ENCODE measurements at places on chromosomes 6 and 20. TPM values are rescaled to one million over a fixed set of nuclear protein-coding genes. Genes with fewer than 3 reads are reported as not detected.

DNA sequence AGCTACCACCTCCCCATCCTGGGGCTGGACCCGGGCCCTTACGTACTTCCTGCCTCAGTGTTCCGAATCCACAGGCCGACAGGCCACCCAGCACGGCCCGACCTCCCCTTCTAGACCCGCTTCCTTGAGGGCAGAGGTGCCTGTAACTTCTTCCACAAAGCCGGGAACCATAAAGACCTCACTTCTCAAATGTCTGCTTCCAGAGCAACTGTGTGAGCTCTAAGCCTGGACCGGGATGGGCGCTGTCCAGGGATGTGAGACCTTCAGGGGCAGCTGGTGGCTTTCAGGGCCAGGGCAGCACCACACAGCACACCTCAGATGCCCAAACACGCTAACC, 9.3 kb downstream of the SLC2A4RG start:
- no peak for DNase-seq

- DNase-seq = no peak
Observed at GRCh38 chr6:110315207-110315868, 42.8 kb downstream of the METTL24 start.

The ZNF165 gene
- 0.39 TPM for total RNA-seq

- DNase-seq = no peak
Observed at GRCh38 chr20:23225407-23226060, 125.1 kb upstream of the NXT1 start.

The FAM209B gene
- total RNA-seq = not detected

The ZBTB12 gene
- 3.0 TPM for total RNA-seq

DNA sequence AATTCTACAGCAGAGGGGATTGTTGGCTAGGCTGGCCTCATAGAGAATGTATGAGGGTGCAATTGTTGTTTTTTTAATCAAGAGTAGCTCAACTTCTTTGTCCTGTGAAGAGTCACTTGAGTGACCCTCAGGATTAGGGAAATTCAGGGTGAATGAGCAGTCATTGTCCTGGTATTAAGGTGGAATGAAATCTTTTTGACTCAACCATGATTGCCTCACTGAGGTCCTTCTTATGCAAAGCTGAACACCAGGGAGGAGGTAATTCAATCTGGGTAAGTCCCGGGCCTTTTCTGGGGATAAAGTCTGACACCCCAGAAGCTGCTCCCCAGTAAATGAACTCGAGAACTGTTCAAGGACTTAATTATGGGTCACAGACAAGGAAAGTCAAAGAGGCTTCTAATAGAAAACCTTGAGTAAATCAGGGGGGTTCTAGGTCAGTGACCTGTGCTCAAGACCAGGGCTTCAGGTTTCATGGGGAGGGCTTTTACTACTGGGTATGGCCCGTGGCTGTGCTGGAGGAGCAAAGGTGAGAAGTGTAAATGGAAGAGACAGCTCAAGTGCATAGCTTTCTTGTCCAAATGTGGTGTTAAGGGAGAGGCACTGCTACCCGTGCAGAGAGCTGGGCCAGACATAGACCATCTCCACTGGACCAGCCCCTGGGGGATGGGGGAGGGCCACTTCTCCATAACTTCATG, 25.3 kb upstream of the ZBTB24 start:
- no peak for DNase-seq

Data from dermis microvascular lymphatic vessel endothelial cell (primary cell).